Left ventricle myocardium inferior (tissue), 1 donor: ENCODE measurements at places on chromosomes 6 and 20.

DNA sequence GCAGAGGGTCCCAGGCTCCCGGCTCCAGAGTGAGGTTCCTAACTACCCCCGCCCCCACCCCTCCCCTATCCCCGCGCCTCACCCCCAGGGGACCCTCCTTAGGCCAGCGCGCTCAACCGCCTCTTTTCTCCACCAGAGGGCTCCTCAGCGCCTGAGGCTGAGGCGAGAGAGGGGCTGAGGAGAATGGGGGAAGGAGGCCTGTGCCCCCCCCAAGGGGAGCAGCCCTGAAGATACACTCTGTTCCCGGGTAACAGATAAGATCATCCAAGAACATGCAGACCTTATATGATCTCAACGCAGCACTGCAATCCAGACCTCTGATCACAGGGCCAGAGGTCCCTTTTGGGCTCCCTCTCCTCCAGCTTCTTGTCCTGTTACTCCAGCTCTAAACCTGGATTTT, 43.3 kb upstream of the MRPS10 start:
- no peak for DNase-seq

GRCh38 chr6:150734235-150734634, 131.3 kb upstream of the MTHFD1L start:
- DNase-seq, result no peak

- DNase-seq, result no peak
Observed at GRCh38 chr6:80543598-80544222, 437.2 kb downstream of the BCKDHB start.

DNA sequence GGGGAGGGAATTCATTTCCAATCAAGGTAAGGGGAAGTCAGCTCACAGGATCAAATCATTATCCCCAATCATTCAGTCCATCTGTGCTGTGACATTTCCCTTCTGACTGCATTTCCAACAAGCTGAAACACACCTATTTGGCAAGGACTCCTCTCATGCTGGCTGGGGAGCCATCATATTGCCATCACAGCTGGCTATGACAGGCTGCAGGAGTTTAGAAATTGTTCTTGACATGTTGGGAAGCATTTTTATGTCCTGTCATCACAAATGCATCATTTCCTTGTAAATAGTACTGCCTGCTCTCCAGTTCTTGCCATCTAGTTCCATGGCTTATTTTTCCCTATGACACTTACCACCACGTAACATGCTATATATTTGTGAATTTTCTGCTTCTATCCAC, 113.9 kb upstream of the TMEM170B start:
- DNase-seq, result no peak

DNA sequence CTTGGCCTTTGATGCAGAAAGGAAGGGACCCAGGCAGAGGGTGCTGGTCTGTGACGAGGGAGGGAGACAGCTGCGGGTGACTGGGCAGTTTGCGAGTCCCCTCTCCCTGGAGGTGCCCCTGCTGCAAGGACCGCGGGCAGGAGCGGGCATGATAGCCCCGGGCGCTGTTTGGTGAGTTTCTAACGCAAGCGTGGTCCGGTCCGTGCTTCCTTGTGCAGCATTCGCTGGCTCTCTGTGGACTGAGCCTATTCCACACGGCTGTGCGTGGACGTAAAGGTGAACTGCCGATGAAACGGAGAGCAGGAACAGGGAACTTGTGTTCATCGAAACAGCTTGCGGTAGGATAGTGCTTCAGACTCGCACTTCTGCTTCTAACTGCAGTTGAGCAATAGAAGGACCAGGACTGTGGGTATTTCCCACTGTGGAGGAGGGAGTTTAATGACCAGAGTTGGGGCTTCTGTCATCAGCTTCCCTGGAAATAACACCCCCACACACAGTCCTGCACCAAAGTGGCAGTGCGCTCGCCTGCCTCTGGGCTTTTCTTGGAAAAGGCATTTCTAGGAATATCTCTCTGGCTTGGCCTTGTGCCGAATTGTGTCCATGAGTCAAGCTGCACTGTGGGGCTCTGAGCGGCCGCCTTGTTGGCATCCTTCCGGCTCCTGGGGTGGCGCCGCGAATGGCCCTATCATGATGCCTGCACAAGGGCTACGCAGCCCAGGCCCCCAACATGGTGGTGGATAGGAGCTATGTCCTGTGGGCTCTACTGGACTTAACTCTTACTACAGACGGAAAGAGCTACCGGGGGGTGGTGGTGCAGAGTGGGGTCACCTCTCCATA, 48.9 kb downstream of the DUSP22 start:
- peak; percentile 25 for DNase-seq

DNA sequence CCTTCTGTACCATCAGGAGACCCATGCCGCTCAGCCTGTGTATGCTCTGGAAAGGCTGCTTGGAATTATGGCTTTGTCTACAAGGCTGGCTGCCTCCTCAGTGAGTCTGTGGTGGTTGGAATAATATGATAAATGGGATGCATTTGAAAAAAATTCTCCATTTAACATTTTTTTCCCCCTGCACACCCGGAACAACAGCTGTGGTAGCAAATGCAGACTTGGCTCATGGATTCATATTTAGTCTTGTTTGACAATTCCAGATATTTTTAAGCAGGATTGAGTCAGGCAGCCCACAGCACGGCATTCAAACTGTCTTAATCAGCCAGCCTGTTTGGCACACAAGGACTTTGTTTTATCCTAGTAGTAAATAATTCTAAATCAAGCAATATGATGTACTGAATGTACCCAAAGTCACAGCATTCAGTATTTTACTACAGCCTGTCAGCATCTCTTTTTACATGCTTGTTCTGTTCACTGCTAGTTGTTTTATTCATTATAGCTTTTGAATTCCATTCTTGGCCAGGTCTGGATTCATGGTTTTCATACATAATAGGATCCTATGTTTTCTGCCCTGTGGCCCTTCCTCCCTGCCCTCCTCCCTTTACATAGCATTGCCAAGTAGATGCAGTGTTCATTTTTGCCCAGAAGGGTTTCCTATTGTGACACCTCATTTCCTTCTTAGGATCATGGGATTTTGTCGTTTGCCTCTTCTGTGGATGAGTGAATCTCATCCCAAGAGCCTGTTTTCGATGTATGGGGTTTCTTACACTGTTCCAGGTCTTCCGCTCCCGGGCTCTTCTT, 68.1 kb downstream of the LRRC1 start:
- no peak for DNase-seq

DNA sequence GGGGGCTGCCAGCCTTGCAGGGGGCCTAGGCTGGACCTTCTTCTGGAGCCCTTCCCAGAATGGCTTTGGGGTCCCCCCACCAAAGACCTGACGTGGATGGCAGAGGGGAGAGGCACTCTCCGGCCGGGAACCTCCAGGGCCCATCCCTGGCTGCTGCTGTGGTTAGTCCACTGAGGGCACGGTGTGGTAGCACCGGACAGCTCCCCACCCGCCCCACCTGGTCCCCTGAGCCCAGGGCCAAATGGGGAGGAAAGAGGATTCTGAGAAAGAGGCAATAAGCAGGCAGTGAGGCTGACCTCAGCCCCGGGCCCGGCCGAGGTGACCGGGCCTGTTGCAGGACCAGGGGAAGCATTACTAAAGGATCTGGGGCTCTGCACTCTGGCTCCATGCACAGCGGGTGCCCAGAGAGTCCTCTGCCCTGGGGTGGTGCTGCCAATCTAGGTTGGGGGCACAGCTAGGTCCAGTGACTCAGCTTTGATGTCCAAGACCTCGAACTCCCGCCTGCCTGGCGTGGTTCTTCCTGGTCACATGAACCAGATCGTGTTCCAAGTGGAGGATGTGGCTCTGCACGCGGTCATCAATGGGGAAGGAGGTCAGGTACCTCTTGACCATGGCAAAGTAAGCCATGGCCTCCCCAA, 2.2 kb downstream of the CENPB start:
- DNase-seq, result no peak

GRCh38 chr6:15843226-15843625, 180.4 kb upstream of the DTNBP1 start:
- DNase-seq, result no peak

DNA sequence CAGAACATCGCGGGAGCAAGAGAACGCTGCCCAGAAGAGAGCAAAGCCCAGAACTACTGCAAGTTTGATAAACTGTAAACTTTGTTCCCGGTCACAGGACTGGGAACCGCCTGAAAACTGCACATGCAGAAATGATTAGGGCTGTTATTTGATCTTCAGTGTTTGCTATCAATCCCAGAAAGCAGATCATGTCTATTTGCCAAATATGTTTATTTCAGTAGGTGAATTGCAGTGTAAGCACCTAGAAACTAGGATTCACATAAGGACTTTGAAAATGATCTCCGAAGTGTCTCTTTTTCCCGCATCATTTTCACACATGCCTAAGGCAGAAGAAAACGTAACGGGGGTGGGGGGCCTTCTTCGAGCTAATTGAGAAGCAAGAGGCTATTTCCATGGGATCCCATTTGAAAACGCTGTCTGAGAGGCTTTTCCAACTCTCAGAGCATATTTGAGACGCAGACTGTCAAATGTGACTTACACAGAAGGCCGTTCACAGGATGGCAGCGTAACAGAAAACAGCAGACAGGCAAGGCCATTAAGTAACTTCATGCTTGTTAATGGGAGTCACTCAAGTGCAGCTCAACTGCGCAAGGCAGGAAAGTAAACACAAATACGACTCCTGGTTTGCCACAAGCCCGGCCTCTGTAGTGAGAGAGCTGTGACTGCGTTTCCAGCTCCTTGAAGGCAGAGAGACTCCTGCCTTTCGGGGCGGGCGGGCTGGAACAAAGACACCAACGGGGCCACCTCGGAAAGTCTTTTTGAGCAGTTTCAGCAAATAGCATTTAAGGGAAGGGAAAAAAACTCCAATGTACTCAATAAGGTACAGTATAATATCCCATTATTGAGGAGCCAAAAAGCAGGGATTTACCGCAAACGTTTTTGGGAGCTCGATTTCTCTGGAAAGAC, 144.7 kb upstream of the ZNF217 start:
- DNase-seq, result peak; percentile 54

- DNase-seq, result no peak
Observed at GRCh38 chr6:47670851-47671250, 27.5 kb upstream of the ADGRF4 start.

GRCh38 chr6:5084360-5084780, 771 bp upstream of the PPP1R3G start:
- DNase-seq, result peak; percentile 75

DNA sequence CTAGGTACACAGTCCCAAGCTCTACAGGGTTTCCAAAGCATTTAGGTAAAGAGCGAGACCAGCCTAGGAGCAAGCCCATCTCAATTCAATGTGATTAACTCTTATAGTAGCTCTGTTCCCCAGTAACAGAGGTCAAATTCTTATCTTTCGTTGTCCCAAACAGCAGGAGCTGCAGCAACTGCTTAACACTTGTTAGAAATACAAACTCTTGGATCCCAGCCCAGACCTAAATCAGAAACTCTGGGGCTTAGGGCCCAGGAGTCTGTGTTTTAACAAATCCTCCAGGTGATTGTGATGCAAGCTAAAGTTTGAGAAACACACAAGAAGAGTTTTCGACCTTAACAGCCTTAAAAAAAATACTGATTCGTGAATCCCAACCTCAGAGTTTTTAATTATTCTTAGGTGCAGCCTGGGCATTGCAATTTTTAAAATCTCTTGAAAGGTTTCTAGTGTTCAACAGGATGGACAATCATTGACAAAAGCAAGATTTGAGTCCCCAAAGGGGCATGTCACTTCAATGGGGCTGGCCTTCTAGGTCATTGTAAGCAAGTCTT, 127.4 kb upstream of the HCRTR2 start:
- no peak for DNase-seq

DNA sequence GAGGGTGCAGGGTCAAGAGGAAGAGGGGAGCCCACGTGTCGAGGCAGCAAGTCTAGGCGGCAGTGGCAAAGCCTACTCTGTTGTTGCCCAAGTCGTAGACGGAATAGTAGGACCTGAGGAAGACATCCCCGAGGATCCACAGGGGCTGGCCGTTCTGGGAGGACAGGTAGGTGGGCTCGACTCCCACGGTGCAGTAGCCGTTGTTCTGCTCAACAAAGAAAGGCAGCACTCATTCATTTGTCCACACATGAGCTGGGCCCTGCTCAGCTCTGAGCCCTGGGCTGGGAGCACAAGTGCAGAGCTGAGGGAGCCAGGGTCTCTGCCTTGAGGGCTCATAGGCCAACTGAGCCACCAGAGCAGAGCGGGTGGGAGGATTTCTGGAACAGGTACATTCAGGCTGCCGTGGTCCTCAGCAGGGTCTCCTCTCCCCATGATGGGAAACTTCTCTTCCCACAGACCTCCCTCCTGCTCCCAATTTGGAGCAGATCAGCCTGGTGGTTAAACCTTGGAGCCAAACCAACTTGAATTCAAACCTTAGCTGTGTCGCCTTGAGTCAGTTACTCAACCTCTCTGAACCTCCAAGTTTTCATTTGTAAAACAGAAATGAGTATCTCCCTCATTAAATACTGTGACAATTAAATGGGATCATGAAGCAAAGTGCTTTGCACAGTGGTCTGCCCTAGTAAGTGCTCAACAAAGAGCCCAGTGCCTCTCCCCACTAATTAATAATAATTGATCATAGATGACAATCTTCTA, 1.6 kb upstream of the TFEB start:
- DNase-seq, result no peak

GRCh38 chr6:136890194-136890839, 31.8 kb upstream of the SLC35D3 start:
- no peak for DNase-seq

DNA sequence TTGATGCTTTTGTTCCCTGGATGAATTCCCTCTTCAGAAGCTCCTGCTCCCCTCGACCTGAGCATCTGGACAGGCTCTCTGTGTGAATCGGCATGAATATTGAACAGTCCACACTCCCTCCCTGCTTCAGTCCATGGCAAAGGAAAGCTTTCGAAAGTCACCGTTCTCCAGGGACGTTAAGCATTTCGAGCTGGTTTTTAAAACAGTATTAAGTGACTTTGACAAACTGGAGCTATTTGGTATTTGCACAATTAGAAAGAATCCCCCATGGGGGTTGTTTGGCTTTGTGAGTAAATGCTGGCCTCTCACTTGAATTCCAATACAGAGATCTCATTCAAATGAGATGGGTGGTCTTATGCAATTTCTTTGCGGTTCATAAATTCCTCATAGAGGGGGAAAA, 85.3 kb upstream of the TIAM2 start:
- no peak for DNase-seq

DNA sequence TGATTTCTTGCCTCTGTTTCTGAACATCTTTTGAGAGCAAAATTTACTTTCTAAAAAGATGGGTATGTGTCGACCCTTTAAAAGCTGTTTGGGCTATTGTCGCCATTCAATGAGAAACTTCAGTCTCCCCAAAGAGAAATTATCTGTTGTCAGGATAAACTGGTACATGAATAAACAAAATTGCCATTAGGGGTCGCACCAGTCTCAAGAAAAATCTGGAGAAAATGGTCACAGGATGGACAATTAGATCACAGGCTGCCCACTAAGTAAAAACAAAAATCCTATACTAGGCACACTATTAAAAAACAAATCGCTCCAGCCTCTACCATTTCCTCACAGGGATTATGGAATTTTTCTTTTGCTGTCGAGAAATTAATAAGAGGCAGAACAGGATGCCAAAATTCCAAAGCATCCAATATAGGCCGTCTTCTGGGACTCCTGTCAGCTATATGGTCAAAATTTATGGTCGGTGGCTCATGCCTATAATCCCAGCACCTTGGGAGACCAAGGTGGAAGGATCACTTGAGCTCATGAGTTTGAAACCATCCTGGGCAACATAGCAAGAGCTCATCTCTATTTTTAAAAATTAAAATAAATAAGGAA, 5.5 kb upstream of the HLA-E start:
- DNase-seq, result no peak

GRCh38 chr6:166955121-166955864, 1.1 kb downstream of the RNASET2 start:
- DNase-seq, result peak; percentile 42

- DNase-seq, result no peak
Observed at GRCh38 chr6:138970856-138971425, 17.1 kb downstream of the REPS1 start.
